NCI-H1417 treated with DMSO at 0.1 percent for 48 hours (cell line): ENCODE measurements at places on chromosomes 11 and 22.

DNA sequence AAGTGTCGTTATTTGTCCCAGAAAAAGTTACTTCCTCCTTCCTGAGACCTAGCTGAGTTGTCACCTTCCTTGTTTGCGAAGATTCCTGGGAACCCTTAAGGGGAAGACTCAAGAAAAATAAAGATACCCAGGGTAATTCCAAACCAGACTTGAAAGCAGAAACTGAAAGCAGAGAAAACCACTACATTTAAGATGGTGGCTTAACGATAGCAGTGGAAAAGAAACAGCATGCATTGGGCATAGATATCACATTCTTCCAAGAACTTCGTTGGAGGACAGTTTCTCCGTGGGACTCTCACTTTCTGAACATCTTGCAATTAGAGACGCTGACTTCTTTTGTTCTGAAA is 89.1 kb downstream of the FAM76B start:
- DNase-seq, result no peak

DNA sequence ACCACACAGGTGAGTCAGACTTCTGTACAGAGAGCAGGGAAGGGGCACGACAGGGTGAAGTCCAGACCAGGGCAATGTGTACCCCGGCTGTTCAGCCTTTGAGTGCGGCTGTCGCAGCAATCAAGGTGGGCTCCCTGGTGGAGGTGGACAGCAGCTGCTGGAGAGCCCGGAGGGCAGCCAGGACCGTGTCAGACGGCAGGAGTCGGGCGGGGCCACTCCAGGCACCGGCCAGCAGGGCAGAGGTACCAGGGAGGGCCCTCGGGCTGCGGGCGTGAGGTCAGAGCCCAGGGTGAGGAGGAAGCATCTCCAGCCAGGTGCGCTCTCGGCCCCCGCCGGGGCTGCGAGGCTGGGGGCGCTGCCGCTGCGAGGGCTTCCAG is 802 bp upstream of the PIM3 start:
- DNase-seq, result no peak

DNA sequence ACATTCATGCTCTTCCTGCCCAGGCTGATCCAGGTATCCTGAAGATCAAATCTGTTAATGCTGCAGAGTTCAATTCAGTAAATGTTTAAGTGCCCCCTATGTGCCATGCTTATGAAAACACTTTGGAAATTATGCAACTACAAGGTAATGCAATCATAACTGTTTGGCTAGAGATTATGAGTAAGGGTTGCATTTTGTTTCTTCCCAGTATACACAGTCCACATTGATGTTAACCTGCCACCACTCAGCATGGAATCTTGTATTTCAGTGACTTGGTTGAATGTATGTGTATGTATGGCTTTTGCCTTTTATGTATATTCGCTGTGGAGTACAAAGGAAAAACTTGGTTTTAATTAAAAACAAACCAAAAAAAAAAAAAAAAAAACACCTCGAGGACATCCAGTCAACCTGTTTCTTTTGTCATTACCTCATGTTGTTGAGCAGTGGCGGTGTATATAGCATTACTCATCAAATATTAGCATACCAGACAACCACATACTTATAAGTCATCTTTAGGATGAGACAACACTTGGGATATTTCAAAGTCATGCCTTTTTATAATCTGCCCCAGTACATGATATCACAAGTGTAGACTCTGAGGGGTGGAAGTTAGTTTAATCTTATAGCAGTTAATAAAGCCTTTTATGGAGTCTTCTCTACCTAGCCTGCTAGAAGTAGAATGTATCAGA is 86.1 kb upstream of the HORMAD2 start:
- no peak for DNase-seq

DNA sequence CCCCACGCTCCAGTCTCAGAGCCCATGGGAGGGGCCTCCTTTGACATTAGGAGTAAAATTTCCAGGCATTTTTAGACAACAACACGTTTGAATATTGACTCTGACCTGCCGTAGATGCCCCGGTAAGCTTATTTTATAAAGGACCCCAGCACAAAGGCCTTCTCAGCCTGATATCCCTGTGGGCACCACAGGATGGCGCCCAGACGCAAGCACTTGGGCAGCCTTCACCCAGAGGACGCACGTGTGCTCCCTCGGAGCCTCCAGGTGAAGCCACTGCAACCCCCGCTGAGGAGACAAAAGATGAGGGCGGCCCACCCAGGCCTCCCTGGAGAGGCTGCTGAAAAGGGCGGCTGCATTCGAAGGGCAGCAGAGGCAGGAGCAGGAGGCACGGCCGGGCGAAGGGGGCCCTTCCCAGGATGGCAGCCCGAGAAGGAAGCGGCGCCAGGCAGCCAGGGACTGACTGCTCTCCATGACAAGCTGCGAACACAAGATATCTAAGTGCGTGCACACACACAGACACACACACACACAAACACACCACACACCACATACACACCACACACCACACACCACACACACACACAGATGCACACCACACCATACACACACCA is 15.2 kb upstream of the TH start:
- peak; percentile 52 for DNase-seq

GRCh38 chr11:112318661-112319060 is 58.0 kb upstream of the PLET1 start:
- no peak for DNase-seq

DNA sequence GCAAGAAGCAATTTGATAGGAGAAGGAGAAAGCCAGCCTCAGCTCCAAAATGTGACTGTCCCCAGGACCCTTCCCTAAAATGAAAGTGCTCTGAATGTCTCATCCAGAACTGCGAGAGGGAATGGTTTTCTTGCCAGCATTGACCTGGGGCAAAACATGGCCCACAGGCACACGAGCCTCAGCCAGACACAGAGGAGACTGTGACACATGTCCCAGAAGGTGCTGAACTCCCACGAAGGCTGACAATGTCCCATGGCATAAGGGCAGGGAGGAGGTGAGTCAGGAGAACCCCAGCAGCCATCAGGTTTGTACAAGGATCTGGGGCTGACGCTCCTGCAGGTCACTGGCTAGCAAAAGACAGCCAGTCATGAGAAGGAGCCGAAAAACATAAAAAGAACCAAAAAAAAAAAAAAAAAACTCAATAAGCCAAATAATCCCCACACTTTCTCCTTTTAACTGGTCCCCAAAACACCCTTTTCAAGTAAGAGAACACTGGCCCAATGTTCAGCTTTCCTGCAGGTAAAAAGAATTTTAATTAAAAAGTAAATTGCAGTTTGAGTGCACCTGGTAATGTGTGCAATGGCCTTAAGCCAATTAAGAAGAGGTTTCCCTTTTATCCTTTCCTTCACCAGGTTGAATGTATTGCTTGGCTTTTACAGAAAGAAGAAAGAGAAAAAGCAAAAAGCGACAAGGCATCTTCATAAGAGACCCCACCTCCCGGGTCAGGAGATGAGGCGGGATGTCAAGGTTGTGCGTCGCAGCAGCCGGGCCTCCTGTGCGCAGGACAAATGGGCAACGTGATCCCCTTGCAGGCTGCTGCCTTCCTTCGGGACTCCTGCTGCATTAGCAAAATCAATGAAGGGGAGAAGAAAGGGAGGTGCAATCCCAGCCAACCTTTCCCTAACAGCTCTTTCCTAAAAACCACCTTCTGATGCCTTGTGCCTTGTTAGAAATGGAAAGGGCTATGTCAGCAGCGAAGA is 43.6 kb downstream of the GALNT18 start:
- no peak for DNase-seq

DNA sequence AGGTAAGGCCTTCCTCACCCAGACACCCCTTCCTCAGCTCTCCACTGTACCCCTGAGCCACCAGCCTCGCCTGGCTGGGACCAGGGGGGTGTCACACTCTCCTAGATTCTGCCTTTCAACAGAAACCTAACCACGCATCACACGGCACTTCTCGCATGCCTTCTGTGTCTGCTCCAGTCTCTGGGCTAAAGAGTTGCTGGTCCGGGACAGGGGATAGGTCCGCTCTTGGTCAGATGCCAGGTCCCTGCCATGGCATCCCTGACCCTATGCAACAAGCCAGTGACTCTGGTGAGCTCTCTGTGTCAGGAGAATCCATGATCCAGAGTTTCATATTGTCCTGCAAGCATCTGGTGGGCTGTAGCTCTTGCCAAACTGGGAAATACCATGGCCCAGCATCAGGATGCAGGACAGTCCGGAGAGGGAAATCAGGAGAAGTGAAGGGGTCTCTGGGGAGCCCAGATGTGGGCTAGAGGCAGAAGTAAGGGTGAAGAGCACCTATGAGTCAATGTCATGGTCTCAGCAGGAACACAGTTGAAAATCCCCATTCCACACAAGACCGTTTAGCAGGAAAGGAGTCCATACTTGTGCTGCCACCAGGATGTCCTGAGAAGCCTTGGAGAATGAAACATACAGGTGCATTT is 14.1 kb downstream of the IGLL5 start:
- no peak for DNase-seq

DNA sequence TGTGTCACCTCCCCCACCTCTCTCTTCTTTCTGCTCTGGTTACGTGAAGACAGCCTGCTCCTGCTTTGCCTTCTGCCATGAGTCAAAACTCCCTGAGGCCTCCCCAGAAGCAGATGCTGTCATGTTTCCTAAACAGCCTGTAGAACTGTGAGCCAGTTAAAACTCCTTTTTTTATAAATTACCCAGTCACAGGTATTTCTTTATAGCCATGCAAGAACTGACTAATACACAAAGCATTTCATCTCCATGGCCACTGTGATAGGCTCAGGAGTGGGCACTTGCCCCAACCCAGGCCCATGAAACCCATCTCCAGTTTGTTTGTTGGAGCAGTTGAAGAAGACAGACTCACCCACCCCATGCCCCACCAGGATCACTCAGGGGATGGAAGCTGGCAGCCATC is 253.3 kb upstream of the ISX start:
- DNase-seq, result no peak

DNA sequence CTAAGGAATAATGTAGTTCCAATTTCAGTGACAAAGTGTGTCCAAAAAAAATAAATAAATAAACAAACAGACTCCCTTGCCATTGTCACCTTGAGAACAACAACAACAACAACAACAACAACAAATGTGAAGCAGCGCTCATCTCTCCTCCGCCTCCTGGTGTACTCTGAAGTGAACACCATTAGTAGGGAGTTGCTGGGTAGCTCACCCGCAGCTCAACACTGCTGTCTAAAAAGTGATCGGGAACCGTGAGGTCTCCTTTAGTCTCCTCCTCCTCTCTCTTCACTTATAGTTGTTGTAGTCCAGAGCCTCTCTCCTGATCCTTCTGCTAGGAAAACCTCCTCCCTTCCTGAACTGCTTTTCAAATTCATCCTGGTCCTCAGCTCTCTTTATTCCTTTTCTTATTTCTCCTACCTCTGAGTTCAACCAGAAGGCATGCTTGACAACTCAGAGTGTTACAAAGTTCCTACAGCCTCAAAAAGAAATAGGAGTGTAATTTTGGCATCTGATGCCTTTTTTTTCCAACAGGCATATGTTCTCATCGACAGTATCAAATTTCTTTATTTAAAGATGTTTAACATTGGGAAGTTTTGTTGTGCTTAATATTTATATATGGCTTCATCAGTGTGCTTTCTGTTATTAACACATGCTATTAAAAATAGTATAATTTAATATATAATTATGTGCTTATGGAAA is 215.1 kb downstream of the PGR start:
- no peak for DNase-seq

- no peak for DNase-seq
Measured at GRCh38 chr11:75813622-75814039, 1.4 kb upstream of the UVRAG start.

DNA sequence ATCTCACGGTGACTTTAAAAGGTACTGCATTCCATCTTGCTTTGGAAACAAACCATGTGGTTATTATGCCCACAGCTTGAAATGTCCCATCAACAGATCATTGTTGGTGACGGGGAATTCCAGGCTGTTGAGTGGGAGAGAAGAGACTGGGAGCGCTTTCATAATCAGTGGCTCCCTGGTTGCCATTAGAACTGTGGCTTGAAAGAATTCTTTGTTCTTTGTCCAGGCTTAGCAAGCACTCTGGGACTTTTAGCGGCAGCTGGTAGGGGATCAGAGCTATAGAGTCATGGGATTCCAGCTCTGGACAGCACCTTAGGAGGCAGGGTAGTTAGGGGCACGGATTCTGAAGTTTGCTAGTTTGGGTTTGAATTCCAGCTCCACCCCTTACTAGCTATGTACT is 22.0 kb downstream of the MMP20 start:
- no peak for DNase-seq

DNA sequence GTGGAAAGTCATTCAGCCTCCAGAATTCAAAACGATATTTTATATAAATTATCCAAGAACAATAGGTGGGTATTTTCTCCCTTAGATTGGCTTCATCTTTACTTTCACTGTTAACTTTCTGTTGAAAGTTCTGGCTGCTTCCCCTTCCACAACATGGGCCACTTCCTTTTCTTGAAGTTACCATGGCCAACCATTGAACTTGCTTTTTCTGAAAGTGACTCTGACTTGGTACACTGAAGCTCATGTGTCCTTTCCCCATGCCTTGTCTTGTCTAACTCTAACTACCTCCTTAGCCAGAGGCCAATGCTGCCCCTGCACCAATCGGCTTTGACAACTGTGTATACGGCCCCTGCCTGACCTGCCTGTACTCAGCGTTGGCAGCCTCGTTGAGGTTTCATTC is 225.2 kb downstream of the FAT3 start:
- no peak for DNase-seq

- no peak for DNase-seq
Measured at GRCh38 chr11:122344215-122344614, 228.2 kb upstream of the BLID start.

GRCh38 chr22:49139492-49140151 is 688.1 kb downstream of the BRD1 start:
- DNase-seq, result no peak

GRCh38 chr11:118912742-118913410 is 12.8 kb downstream of the BCL9L start:
- DNase-seq, result no peak

- DNase-seq, result no peak
Measured at GRCh38 chr11:1655168-1656060, 25.8 kb downstream of the KRTAP5-5 start.

DNA sequence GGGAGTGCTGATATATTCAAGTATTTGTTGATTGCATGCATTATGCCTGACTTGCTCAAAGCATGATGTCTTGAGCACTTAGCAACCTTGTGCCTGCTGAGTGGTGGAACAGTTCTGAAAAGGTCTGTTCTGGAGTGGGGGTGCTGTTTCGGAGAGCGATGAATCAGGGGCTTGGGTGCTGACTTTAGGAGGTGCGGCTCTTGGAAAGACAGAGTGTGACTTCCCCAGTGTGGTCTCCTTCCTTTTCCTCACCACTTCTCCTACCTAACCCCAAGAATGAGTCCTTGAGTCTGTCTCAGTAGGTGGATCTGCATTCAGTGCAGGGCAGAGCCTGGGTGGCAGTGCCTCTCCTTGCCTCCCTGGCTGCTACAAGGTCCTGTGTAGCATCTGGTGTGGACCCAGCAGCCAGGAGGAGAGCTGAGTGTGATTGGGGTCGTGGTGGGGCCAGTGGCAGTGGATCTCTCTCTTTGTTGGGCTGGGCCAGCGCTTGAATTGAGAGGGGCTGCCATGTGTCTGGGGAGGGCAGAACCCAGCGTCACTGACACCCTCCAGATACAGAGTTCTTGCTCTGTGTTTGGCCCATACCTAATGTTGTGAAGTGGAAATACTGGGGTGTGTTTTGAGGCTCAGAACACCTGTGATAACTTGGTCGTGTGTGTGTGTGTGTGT is 35.9 kb downstream of the ST3GAL4 start:
- no peak for DNase-seq
